CD4-positive, alpha-beta T cell treated with Interleukin-2 at 100 ng/mL for 4 hours (primary cell): ENCODE measurements at places on chromosomes 4 and X.

GRCh38 chr4:175944126-175944910 is 121.3 kb upstream of the WDR17 start:
- DNase-seq: no peak

DNA sequence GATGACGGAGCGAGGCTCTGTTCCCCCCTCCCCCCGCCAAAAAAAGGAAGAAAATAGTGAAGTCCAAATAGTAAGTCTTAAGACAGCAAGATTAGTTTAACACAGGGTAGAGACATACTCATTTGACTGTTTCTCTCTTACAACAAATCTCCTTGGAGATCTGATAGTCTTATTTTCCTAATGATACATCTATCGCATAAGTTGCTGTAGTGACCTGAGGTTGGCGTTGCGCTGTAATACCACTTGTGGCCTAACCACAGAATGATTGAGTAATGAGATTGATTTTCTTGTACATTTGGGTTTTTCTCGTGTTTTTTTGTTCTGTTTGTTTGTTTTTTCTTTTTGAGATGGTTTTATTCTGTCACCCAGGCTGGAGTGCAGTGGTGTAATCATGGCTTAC is 27.2 kb downstream of the OCIAD1 start:
- DNase-seq: no peak

DNA sequence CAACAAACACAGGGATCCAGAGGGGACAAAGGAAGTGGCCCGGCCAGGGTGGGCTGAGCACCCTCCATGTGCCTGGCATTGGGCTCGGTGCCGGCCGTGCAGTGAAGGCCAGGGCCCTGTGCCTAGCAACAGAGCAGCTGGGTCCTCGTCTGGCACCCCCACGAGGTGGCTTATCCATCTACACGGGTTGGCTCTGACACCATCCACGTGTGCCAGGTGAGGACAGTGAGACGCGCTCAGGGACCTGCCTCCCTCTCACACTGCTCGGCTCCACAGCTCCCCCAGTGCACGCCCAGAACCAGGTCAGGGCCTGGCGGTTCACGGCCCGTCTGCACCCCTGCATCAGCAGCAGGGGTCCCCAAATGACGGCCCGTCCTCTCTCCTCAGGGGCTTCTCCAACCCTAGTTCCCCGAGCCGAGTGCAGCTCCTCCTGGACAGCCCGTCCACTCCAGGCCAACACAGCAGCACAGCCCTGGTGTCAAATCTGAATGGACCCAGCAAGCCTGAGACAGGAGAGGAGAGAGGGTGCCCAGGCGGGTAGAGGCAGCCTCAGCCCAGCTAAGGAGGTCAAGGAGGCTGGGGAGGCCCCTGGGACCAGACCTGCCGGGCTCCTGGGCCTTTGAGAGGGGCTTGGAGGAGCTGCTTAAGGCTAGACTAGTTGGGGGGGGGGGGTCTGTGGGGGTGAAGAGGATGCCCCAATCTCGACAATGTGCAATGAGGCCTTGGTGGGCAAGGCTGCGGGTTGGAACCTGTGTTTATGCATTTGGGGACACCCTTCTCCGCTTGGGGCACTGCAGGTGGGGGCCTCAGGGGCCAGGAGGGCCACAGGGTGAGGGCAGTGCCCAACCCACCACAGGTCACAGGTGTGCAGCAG is 113.6 kb downstream of the FAM53A start:
- no peak for DNase-seq

DNA sequence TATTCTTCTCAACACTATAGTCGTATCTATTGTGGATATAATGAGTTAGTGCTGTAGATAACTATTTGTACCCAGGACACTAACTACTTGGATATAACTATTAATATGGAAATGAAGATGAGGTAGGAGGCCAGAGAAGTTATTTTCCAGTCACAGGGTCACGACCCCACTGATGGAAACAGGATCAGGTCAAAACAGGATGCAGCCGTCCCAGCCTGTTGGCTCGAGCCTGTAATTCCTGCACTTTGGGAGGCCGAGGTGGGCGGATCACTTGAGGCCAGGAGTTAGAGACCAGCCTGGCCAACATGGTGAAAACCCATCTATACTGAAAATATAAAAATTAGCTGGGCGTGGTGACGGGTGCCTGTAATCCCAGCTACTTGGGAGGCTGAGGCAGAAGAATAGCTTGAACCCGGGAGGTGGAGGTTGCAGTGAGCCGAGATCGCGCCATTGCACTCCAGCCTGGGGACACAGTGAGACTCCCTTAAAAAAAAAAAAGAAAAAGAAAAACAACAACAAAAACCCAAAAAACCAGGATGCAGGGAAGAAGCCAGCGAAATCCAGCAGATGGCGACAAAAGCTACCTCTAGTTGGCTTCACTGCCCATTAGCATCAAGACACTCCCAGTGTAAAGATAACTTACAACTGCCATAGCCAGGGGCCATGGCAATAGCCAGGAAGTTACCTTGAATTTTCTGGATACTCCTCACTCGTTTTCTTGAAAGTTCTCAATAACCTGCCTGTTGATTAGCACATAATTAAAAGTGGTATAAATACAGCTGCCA is 37.9 kb upstream of the NKAP start:
- DNase-seq: no peak

GRCh38 chrX:72254816-72255215 is 16.0 kb upstream of the ERCC6L start:
- no peak for DNase-seq

DNA sequence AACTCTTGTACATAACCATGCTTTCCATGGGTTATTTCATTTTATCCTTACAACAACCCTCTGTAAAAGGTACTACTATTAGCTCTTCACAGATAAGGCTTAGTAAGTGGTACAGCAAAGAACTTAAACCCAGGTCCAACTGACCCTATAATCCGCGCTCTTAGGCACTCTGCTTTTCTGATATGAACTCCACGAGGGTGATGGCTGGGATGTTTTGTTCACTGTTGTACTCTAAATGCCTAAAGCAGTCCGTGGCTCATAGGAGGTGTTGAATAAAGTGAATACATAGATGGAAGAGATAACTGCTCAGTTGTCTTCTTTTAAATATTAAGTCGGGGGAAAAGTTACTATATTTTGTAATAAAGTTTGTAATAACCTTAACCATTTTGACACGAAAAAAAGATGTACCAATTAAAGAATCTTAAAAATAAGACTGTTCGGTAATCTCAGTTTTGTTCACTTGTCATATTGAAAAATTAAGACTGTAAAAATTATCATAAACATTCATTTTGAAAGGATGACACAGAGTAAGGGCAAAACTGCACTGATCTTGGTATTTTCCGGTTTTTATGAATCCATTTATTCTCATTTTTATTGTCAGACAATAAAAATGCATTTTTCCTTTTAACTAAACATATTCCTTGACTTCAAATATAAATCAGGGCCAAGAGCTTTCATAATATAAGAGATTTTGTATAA is 166.5 kb downstream of the FBXW7 start:
- DNase-seq: no peak

- DNase-seq: no peak
Observed at GRCh38 chrX:12610079-12610478, 181.1 kb upstream of the PRPS2 start.

DNA sequence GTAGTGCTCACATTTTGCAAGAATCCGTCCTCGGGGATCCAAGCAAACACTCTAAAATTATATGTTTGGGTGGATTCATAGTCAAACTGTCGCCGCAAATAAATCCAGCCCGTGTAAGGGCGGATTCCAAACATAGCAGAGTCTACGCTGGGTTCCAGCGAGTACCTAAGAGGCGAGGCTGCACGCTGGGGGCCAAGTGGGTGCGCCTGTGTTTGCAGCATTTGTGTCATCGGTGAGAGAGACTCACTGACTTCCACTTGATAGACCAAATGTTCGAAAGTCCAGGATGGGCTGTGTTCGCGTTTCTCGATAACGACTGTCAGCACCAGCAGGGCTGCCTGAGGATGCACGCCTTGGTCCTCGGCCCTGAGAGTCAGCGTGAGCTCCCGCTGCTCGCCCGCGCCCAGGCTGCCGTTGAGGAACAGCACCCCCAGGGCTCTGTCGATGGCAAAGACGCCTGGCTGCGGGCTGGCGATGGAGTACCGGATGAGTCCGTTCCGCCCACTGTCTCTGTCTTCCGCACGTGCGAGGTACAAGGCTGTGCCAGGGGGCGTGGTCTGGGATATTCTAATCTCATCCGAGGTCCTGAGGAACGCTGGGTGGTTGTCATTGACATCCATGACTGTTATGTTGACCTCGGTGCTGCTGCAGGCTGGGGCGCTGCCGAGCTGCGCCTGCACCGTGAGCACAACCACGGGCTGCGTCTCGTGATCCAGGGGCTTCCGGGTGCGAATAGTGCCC is 158.7 kb downstream of the DCHS2 start:
- DNase-seq: peak; percentile 24

- DNase-seq: no peak
Observed at GRCh38 chr4:56860781-56861180, 39.3 kb upstream of the SPINK2 start.

DNA sequence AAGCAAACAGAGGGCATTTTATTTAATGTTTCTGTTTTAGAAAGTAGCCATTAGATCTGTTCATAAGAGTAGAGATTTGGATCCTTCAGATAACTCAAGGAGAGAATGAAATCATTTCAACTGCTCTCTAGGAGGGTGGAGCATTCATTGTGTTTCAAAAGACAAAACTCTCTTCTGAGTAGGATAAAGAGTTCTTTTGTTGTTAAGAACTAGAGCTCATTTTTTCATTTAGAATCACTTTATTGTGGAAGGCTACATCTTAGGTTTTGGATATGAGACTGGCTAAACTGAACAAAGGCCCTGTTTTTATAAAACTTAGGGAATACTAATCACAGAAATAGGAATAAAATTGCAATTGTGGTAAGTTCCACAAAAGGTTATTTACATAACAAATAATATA is 193.9 kb upstream of the PCDH10 start:
- no peak for DNase-seq

DNA sequence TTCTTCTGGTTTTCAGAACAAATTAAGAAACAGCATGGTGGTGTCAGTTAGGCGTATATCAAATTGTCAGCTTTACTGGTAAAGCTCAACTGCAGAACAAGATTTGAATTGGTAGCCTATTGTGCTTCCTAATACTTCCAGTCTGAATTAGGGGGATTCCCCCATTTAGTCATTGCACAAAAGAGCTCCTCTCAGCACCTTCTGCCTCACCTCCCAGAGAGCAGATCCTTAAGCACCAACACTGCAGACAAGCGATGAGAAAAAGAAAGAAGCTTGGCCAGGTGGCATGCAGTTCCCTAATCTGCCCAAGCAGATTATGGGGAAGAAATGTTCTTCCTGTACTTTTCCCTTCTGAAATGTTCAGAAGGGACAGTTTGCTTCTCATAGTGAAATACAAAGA is 9.2 kb downstream of the MAP9 start:
- no peak for DNase-seq

DNA sequence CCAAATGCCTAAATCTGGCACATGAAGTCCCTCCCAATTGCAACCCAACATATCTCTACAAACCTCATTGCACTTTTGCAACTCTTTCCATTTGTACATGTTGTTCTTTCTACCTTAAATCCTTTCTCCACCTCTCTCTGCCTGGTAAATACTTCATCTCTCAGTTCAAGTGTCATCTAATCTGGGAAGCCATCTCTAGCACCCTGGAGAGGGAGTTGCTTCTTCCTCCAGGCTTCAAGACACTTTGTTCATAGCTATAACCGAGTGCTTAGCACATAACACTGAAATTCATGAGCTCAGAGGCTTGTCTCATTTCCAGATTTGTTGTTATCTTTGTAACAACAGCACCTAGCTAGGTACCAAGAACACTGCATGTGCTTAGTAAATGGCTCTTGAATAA is 114.8 kb upstream of the NAP1L5 start:
- no peak for DNase-seq

- no peak for DNase-seq
Observed at GRCh38 chr4:53421791-53422190, 44.4 kb downstream of the FIP1L1 start.

- no peak for DNase-seq
Observed at GRCh38 chrX:151742311-151742710, 7.8 kb downstream of the CNGA2 start.
